G401 (cell line): ENCODE measurements at places on chromosomes 16 and 17. TPM values are rescaled to one million over a fixed set of nuclear protein-coding genes. Genes with fewer than 3 reads are reported as not detected.

GRCh38 chr17:74429604-74430384 is 2.1 kb upstream of the GPRC5C start:
- DNase-seq: peak; percentile 84

DNA sequence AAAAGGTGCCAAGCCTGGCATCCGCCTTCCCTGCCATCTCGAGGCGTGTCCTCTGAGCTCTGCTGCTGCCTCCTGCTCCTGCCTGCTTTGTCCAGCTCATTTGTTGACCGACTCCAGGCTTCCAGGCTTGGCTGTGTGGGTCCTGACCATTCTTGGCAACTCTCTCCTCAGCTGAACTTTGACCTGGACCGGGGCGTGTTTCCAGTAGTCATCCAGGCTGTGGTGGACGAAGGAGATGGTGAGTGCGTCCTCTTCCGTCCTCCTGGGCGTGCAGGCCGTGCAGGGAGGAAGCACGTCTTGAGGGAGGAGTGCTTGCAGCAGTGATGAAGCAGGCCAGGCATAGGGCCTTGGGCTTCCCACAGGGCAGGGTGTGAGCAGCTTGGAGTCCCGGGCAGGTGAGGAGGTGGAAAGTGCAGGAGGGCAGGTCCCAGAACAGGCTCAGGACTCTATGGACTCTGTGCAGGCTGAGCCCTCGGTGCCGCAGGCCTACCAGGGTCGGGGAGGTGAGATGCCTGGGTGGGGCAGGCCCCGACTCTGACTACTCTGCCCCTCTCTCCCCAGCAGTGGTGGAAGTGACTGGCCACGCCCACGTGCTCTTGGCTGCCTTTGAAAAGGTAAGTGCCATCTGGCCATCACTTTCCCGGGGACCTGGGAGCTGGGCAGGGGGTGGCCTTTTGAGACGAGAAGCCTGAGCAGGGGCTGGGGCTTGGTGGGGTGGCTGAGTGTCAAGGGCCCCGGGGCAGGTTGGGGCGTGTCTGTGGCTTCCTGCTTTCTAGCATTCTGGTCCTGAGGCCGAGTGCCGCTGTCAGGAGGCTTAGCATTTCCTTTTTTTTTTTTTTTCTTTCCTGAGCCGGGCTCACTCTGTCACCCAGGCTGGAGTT is 28.6 kb upstream of the NUDT16L1 start:
- peak; percentile 43 for DNase-seq

GRCh38 chr17:77995146-77995852 is 36.8 kb downstream of the TNRC6C start:
- DNase-seq: peak; percentile 74

ZNF385C gene
- 1.8 and 1.9 TPM in 2 replicates for total RNA-seq

SLC52A1 gene
- not detected in 2 replicates for total RNA-seq

SHISA9 gene
- total RNA-seq: 0.24 and 0.25 TPM in 2 replicates

DNA sequence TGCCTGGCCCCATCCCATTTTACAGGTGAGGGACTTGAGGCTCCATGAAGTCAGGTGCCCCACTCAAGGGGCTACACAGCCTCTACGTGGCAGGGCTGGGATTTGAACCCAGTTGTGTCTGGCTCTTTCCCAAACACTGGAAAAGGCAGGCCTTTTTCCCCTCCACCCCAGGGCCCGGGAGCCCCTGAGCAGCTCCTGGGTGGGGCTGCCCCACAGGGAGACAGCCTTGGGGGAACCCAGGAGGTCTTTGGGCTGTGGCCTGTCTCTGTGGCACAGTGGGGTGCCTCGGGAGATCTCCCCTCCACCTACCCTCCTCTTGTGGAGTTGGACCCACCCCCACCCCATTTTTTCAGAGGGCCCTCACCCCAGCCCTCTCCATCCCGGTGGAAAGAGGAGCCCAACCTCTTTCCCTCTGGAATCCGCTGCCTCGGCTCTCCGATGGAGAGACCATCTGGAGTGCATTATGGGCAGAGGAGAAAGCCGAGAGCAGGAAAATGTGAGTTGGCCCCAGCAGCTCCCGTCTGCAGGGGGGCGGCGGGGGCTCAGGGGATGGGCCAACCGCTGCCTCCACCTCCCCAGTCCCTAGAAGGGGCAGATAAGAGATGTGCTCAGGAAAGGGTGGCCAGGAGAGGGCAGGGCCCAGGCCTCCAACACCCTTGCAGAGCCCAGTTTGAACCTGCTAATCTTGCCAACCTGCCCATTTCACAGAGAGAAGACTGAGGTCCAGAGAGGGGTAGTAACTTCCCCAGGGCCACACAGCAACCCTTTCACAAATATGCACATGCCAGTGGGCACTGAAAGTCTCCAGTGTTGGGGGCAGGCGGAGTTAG is 15.4 kb upstream of the TMEM92 start:
- no peak for DNase-seq

GRCh38 chr16:30409125-30410060 is 2.0 kb downstream of the ZNF771 start:
- peak; percentile 88 for DNase-seq

GRCh38 chr17:2172077-2172851 is 117.4 kb downstream of the HIC1 start:
- peak; percentile 70 for DNase-seq

NOTUM gene
- total RNA-seq: 2.5 and 4.5 TPM in 2 replicates

DNA sequence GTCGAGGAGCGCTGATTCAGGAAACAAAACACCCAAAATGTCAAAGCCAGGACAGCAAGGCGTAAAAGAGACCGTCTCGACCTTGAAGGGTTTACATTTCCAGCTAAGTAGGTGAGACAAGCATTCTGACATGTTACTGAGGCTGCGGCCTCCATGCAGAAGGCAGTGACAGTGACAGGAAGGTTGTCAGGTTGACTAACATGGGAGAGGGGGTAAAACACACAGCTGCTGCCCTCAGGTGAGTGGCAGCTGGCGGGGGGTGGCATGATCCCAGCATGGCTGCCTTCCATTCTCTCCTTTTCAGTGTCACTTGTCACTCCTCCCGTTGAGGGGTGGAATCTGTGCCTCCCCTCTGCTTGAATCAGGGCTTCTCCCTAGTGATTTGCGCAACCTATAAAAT is 31.9 kb upstream of the CRHR1 start:
- DNase-seq: no peak

GRCh38 chr16:7351610-7352510 is 19.2 kb downstream of the RBFOX1 start:
- no peak for DNase-seq

CORO1A gene
- 35.9 and 41.8 TPM in 2 replicates for total RNA-seq

GRCh38 chr16:70720425-70721201 is 34.8 kb upstream of the MTSS2 start:
- no peak for DNase-seq

KRTAP9-8 gene
- not detected in 2 replicates for total RNA-seq
